ENCODE measurements at places on chromosomes 3 and 15.

DNA sequence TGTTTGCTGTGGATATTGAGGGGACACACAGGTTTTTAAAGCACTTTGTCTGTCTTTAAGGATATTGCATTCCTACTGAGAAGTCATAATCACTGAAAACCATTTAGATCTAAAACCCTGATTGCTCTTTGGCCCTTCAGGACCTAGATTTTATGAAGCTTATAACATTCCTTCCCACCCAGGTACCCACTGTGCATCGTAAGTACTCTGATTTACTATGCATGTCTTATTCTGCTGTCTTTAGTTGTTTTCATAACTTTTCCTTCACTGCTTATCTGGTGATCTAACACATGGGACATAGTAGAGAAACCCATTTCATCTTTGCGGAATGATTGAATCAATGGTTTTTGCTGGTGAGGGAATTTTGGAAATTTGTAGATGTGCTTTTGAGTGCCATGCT lies 247.0 kb upstream of the RARB start:
- DNase-seq: no peak

GRCh38 chr3:177196008-177196455 lies 1.2 kb downstream of the TBL1XR1 start:
- peak; percentile 34 for DNase-seq

GRCh38 chr3:35537265-35537664 lies 102.1 kb upstream of the ARPP21 start:
- DNase-seq: no peak

- DNase-seq: no peak
Measured at GRCh38 chr15:42727750-42728381, 9.1 kb downstream of the CDAN1 start.

DNA sequence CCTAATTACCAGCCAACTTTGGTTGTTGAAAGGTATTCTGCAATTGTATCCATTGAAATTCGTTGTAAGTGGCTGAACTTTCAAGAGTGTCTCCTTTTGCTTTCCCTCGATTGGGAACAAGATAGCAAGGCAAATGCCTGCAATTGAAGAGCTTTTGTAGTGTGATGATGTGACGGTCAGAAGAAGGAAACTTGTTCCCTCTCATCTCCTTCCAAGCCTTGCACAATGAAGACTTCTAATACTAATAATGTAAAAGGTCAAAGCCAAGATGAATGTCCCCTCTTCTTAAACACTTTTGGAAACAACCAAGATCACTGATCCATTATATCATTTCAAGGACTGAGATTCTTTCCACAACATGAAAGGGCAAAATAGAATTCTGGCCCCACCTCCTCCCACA lies 101.9 kb upstream of the LMCD1 start:
- no peak for DNase-seq

GRCh38 chr3:8581806-8582445 lies 62.7 kb downstream of the SSUH2 start:
- DNase-seq: no peak

DNA sequence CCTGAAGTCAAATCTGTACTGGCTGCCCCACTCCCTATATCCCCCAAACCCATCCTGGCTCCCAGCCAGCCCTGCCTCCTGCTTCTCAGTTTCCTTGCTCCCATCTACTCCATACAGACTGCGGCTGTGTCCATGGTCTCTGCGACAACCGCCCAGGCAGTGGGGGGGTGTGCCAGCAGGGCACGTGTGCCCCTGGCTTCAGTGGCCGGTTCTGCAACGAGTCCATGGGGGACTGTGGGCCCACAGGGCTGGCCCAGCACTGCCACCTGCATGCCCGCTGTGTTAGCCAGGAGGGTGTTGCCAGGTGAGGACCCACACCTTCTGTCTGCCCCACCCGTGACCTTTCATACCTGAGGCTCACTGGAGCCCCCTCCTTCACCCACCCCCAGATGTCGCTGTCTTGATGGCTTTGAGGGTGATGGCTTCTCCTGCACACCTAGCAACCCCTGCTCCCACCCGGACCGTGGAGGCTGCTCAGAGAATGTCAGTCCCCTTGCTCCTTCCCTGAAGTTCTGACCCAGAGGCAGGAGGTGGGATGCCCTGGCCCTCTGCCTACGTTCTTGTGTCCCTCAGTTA lies 14.7 kb downstream of the STAB1 start:
- DNase-seq: no peak

DNA sequence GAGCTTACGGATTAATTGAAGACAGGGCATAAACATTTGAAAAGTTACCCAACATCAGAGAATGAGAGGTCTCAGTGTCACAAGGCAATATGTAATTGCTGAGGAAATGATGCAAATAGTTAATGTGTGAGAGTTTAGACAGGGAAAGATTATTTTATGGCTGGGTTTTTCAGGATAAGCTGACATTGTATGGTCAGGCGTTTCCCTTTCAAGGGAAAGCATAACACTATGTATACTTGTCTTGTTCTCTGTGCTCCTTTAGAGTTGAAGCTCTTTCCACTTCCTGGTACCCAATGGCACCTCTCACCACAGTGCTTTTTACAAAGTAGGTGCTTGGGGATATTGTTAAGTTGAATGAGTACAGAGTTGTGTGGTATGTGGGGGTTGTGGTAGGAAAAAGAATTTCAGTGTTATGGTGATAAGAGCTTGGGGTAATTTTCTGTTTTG lies 19.9 kb downstream of the IQGAP1 start:
- no peak for DNase-seq

GRCh38 chr15:72503147-72503546 lies 29.0 kb downstream of the ARIH1 start:
- DNase-seq: no peak

- DNase-seq: no peak
Measured at GRCh38 chr15:77057685-77058084, 13.2 kb downstream of the TSPAN3 start.

DNA sequence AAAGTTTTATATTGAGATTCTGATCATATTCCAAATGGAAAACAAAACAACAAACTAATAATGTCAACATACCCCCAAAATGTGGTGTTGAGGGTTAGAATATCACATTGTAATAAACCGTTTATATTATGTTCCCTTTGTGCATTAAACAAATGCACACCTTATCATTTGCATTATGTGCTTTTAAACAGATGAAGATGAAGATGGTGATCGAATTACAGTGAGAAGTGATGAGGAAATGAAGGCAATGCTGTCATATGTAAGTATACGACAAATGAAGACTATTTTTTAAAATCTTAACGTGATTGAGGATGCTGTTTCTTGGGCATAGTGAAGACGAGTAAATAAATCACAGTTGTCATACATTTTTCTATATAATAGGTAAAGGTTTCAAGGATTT lies 20.6 kb downstream of the MAP2K5 start:
- no peak for DNase-seq

DNA sequence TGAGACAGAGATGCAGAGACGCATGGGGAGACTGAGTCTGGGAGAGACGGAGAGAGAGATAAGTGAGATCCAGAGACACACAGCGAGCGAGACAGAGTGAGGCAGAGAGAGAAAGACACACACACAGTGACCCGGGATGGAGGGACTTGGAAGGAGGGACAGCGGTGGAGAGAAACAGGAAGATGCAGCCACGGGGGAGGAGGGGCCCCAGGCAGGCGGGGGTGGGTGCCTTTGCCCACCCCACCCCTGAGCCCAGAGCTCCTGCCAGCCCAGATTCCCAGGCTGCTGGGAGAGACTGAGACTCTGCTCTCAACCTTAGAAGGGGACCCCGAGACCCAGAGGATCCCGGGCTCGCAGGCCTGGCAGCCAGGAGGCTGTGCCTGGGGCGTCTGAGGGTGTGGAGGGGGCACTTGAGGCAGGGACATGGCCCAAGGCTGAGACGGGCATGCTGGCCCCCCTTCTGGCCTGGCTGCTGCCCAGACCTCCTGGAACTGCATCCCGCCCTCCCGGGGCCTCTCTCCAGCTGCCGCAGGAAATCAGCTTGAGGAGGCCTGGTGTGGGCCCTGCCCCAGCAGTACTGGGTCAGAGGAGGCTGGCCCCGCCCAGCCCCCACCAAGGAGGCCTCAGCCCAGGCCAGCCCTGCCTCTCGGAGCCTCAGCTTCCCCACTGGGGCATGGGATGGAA lies 18.1 kb downstream of the H1-8 start:
- DNase-seq: no peak

GRCh38 chr3:62003835-62004234 lies 369.5 kb downstream of the FEZF2 start:
- no peak for DNase-seq

GRCh38 chr3:188526057-188526456 lies 372.1 kb downstream of the LPP start:
- DNase-seq: no peak

DNA sequence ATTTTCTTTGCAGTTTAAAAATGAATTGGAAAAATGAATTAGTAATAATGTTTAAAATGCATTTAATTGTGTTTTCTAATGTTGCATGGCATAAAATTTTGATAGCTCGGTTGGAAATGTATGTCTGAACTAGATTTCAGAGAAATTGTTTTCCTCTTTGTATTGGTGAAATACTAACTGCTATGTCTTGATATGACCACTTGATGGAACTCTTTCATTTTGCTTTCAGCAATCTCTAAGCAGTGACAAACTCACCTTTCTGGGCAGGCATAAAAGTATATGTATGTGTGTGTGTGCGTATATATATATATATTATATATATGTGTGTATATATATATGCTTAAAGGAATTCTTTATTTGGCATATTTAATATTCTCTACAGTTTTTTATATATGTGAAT lies 239.3 kb upstream of the ZNF717 start:
- no peak for DNase-seq

DNA sequence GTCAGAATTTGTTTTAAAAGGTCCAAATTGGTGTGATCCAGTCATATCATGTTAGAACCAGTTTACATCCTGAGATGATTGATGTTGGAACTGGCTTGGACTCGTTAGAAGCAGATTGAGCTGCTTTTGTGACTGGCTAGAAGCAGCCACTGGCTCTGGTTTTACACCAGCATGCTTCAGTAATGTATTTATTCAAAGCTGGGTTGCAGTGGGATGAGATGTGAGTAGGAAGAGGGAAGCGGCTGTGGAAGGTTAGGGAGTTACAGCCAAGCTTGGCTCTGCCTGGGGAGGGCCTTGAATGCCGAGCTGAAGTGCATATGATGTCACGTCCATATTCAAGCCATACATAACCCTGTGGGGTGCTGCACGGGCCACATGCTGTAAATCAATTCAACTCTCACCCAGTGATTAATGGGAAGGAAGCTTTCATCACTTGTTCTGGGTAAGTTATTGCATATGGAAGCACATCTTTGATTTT lies 104.0 kb upstream of the SMAD3 start:
- DNase-seq: no peak

GRCh38 chr15:82181371-82181770 lies 81.2 kb downstream of the EFL1 start:
- no peak for DNase-seq

DNA sequence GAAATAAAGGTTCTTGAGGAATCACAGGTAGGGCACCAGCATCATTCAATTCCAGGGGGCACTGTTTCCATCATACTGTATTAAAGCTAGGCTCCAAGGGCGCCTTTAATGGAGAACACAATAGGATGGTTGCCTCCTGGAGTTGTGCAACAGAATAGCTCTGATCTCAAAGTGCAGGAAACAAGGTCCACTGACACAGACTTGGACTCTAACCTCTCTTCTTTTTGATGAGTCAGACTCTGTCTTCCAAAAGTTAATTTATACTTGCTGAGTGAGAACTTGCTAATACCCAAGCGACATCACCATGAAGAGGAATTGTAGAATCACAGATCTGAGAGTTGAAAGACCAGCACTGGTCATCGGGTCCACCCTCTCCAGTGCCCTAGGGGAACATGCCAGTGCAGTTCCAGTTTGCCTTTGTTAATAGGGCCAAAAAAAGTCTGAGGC lies 94.4 kb upstream of the PHLDB2 start:
- DNase-seq: no peak

DNA sequence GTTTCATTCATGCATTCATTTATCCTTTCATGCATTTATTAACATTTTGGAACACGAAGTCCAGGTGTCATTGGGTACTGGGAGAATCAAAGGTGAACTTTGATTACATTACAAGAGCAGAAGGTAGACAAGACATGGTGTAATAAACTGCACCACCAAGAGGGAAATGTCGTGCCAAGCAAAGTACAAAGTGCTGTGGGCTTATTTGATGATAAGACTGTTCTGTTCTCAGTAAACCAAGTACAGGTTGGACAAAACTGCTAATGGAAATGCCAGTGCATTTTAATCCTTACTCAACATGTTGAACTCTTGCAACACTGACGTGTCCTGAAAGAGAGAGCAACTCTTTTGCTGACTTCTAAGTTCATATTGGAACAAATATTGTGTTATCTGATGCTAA lies 69.4 kb downstream of the MME start:
- DNase-seq: no peak

GRCh38 chr15:96037584-96037983 lies 292.9 kb upstream of the NR2F2 start:
- DNase-seq: peak; percentile 21

- DNase-seq: no peak
Measured at GRCh38 chr3:114411811-114412803, 118.3 kb downstream of the TIGIT start.

DNA sequence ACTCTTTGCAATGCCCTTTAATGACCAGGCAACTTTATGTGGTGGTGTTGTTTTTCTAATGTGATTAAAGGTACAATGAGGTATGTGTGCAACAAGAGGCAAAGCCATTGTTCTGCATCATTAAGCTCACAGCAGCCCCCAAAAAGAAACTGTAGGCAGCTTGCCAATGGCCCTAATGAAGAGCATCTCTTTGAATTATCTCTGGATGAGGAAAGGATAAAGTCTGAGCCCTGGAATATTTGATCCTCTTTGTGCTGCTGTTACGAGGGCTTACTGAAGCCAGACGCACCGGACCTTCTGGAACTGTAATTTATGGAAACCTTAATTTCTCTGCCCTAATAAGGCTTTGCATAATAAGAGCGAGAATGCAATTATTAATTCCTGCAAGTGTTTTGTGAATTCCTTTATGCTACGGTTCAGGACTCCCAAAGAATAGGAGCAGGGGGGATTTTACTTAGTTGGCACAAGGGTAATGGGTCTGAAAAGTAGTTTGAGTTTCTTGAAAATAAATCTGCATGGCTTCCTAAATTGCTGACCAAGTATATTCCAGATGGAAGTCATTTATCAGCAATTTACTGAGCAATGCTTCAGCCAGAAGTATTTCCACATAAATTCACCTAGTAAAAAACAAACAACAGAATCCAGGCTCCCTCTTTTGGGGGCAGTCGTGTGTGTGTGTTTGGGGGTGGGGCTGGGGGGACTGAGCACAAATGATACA lies 193.4 kb downstream of the PDZRN3 start:
- no peak for DNase-seq

- no peak for DNase-seq
Measured at GRCh38 chr15:35141743-35142471, 56.8 kb upstream of the NANOGP8 start.

- DNase-seq: no peak
Measured at GRCh38 chr3:188792793-188793192, 379.0 kb upstream of the TPRG1 start.

- DNase-seq: no peak
Measured at GRCh38 chr3:170751083-170751898, 118.7 kb downstream of the RPL22L1 start.

Data from KG1 (cell line).